ENCODE measurements at places on chromosomes 3 and 15.

- no peak for DNase-seq
Observed at GRCh38 chr3:37773911-37774310, 87.8 kb upstream of the CTDSPL start.

DNA sequence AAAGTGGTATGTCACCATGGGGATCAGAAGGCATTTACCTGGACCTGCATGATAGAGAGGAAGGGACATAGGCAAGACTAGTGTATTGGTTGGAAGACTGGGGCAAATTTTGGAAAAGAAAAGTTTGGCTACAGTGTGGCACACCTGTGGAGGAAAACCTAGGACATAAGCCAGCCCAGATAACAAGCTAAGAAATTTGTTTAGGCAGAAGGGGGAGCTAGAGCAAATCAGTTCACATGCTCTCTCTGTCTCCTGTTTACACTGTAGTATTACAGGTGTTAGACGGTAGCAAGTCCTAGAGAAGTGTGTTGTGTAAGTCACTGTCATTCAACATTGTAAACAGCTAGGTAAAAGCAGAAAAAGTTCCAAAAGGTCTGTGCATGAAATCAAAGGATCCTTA is 11.9 kb upstream of the ALDH1A2 start:
- DNase-seq, result no peak

GRCh38 chr15:39934397-39935071 is 619 bp downstream of the EIF2AK4 start:
- DNase-seq, result no peak

DNA sequence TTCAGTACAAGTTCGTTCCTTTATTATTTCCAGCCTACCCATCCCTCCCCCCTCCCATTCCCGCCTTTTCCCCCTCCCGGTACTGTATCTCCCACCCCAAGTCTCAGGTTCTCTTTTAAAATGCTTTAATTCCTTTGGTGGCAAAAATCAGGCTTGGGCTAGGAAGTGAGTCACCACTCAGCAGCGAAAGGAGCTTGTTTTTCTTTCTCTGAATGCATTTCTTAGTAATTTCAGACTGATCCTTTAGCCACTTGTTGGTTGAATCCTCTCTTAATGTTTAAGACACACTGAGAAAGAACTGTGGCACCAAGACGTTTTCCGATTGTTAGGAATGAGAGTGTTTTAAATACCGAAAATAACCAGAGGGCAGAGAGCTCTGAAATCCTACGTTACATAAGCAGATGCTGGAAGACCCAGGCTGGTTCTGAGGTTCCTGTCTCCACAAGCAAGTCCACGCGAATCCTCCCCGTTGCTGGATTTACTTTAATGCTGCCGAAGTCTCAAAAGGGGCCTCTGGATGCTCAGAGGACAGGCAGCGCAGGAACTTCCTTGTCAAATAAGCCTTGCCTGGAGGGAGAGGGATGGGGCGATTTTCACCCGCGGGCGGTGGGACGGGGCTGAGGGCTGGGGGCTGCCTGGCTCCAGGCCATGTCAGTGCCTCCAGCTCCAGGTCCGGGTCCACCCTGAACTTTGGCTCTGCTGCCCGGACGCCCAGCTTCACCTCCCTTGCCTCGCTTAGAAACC is 854 bp upstream of the COL8A1 start:
- DNase-seq, result no peak

- no peak for DNase-seq
Observed at GRCh38 chr15:68405378-68406250, 26.3 kb downstream of the ITGA11 start.

GRCh38 chr3:97821287-97821773 is 481 bp upstream of the CRYBG3 start:
- DNase-seq, result no peak

DNA sequence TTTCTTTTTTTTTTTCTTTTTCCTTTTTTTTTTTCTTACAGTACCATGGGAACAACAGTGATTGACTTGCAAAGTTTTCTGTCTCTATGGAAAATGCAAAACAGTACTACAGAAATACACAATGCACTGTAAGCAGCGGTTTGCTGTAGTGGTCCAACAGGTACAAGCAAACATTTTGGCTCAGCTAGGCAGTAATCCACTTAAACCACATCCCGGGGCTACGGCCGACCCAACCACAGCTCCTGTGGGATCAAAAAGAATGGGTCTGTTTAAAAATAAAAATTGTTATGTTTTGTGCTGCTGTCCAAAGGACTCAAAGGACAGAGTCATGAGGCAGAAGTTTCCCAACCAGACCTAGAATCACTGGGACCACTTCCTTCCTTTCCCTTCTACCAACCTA is 667.1 kb upstream of the ADAMTS9 start:
- DNase-seq, result no peak

DNA sequence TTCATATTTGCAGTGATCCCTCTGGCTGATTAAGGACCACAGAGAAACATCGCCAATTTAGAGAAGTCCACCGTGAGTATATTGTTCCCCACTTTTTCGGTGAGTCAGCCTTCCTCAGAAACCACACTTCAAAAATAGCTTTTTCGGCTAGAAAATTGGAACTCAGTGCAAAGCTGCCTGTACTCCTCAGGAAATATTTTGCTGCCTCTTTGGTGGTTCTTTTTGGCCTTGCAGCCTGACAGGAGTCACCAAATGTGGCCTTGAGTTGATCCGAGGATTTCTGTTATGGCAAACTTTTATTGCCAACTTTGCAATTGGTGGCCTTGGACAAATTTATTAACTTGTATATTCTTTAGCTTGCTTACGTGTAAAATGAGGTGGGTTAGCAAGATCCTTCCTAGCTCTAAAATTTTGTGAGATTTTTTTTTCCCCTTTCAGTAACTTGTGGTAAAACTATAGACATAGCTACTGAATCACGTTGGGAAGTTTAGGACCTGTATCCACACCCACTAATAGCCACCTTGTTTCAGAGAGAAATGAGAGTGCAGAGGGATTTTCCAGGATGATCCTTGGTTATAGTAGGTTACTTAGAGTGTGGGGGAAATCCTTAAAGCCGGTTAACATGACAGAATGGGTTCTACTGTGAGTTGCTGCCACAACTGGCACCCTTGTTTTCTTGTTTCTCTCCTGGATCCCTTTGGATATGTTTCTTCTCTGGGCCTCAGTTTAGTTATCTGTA is 9.9 kb downstream of the ARL6IP5 start:
- DNase-seq, result no peak

DNA sequence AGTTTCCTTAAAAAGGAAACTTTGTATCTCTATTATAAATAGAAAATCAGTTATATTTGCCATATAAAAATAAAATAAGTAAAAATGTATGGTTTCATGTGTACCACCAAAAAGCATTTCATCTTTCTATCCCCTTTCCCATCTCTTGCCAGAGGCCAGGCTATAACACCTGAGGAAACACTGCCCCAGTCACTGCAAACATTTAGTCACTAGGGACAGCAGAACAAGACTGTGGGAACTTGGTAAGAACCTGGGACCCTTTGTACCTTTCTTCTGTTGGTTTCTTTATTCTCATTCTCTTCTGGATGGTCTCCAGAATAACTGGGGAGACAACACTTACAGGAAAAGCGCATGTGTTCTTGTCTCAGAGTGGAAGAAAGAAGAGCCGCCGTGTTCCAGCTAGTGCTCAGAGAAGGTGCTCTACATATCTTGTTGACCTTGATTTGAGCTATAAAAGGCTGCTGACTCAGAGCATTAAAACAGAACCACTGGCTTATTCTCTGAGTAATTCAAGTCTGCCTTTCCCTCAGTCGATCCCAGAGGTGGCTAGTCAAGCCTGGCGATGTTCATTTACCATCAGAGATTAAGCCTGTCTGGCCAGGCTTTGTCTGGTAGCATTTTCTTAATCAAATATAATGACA is 361.6 kb downstream of the RBMS3 start:
- DNase-seq, result no peak

GRCh38 chr3:27138005-27138404 is 231.2 kb downstream of the NEK10 start:
- no peak for DNase-seq

DNA sequence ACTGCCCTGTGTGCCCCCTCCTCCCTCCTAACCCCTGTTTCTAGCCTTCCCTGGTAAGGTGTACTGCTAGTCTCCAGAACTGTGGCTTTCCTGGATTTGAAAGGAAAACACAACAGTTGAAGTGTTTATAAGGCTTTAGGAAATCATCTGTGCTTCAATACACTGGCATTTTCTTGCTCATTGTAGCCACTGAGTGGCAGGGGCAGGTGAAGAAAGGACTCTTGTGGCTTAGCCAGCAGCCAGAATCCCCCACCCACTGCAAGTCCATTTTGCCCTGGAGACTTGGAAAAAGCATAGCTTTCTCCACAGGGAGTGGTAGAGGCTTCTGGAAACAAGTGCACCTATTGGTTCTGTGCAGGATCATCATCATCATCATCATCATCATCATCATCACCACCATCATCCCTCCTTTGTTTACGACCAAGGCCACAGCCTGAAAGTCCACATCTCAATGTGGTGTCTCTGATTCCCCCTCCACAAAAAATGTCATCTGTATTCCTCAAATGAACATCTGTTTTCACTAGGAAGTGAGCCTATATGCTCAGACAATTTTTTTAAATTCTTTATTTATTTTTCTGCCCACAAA is 33.4 kb downstream of the AQP9 start:
- DNase-seq, result no peak

DNA sequence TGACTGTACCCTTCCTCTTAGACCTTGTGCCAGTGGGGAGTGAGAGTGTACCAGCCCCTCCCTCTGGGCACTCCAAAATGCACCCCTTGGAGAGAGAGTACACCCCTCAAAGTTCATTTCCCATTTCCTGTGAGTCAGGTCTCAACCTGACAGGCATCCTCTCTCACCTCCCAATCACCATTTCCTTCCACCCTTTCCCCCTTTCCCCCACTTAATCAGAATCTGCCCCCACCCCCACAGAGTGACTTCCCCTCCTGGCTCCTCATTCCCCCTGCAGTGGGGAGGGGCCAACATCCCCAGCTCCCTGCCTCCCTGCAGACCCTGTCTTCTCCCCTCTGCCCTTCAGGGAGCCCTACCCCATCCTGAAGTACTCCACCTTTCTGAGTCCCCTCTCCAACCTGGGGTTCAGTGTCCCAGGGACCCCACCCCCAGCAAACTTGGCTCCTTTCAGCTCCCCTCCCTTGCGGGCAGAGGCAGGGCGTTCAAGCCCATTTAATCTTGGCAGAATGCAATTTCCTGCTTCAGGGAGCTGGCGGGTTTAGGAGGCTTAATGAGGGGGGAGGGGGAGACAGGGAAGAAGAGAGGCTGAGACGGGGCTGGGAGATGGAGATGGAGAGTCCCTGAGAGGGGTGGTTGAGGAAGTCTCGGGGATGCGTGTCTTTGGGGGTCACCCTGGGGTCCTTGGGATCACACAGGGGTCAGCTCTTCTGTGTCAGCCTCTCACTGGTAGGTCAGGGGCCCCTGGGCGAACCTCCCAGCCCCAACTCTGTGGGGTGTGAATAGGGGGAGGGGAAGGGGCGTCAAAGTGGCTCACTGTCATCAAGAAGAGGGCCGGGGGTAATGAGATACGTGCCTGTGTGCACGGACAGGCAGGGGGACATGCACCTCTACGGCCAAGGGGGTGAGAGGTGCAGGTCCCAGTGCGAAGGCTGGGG is 16.6 kb upstream of the SEMA3F start:
- DNase-seq, result no peak

DNA sequence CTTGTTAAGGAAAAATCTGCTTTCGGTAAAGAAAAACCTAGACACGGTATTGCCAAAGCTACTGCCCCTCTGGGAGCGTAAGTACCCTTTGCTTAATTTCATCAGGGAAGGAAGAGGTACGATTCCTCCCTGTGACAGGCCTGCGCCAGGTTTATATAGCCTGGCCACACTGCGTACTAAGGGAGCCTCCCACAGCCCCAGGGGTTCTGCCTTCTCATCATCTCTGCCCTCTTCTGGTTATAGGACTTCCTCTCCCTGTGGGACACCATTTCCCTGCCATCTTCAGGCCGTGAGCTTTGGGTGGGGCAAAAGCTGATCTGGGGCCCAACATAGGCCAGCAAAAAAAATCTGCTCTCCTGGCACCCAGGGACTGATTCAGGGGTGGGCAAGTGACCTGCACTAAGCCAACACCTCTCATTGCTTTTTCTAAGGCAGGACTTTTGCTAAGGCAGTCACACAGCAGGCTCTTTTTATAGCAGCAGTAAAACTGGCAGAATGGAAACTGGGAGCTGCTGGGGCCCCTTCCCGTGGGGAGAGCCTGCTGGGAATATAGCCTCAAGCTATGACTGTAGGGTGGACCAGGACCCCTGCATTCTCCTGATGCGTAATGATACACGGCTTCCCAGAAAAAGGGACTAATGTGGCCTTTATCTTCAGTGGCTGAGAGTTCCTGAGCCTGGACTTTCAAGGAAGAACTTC is 76.2 kb downstream of the PRICKLE2 start:
- no peak for DNase-seq

- DNase-seq, result no peak
Observed at GRCh38 chr15:68786753-68787152, 33.9 kb downstream of the ANP32A start.

DNA sequence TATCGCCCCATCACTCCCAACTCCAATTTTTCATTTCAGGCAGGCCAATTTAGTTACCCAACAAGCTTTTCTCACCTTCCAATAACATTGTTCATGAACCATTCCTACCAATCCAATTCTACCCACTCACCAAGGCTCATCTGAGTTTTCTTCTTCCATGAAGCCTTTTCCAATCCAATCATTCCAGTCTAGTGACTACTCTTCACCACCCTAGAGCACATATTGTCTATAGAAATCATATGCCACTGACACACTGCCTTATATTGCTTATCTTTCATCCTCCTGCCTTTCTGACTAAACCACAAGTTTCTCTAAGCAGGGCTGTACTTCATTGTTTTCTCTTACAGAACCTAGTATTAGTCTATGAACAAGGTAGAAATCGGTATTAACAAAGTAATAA is 11.4 kb downstream of the CCDC14 start:
- DNase-seq, result no peak

DNA sequence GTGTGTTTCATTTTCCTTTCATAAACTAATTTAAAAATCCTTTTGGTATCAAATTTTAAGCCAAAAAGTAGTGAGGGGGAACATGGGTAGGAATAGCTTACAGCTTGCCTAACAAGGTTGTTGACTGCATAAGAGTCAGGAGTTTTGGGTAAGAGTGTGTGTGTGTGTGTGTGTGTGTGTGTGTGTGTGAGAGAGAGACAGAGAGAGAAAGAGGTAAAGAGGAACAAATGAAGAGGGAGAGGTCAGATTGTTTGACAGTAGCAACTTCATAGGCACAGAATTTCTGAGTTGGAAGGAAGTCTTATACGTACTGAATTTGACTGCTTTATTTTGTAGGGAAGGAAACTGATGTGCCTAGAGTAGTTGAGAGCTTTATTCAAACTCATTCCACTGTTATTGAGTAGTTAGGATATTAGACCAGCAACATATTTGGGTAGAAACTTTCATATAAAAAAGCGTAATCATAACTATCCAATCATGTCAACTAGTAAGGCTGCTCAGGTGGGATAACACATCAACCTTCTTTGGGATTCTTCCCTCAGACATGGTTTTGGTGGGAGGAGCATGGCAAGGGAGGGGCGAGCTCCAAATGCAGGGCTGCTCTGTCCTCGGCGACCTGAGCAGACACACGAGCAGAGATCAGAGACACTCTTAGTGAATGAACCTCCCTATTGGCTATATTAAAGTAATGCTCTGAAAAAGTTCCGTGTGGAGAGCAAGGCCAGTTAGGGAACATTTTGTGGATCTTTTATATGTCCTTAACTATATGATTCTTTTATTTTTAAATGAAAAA is 86.4 kb downstream of the LPP start:
- DNase-seq, result no peak

Data from stimulated activated CD4-positive, alpha-beta T cell treated with anti-CD3 and anti-CD28 coated beads, Interleukin-1b, Interleukin-23, amount 100 ng/mL, for 1 hour (primary cell).